Pulmonary artery endothelial cell (primary cell): ENCODE measurements at places on chromosomes 7 and 10.

GRCh38 chr10:15172306-15172840, 3.9 kb upstream of the NMT2 start:
- no peak for DNase-seq

- no peak for DNase-seq
Measured at GRCh38 chr7:114085313-114085591, 166.4 kb upstream of the PPP1R3A start.

- no peak for DNase-seq
Measured at GRCh38 chr10:110391541-110391940, 86.8 kb upstream of the SMNDC1 start.

GRCh38 chr10:33521062-33521461, 186.6 kb upstream of the NRP1 start:
- no peak for DNase-seq
